ENCODE measurements at places on chromosomes 16 and 17.

GRCh38 chr16:9706217-9706836 lies 475.9 kb downstream of the GRIN2A start:
- no peak for DNase-seq

DNA sequence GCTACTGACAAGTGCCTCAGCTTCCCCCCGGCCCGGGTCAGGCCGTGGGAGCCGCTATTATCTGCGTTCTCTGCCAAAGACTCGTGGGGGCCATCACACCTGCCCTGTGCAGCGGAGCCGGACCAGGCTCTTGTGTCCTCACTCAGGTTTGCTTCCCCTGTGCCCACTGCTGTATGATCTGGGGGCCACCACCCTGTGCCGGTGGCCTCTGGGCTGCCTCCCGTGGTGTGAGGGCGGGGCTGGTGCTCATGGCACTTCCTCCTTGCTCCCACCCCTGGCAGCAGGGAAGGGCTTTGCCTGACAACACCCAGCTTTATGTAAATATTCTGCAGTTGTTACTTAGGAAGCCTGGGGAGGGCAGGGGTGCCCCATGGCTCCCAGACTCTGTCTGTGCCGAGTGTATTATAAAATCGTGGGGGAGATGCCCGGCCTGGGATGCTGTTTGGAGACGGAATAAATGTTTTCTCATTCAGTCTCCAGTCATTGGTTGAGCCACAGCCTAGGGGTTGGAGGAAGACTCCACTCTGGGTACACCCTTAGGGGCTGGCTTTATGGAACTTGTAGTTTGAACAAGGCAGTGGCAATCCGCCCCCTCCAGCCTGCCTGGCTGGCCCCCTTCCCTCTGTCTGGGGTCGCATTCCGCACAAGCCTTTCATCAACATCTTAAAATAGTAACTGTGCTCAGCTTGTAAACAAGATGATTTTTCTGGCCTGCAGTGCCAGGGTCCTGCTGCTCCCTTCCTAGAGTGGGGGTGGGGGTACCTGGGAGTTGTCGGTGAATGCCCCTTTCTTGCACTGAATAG lies 4.1 kb downstream of the SYNGR2 start:
- no peak for DNase-seq

DNA sequence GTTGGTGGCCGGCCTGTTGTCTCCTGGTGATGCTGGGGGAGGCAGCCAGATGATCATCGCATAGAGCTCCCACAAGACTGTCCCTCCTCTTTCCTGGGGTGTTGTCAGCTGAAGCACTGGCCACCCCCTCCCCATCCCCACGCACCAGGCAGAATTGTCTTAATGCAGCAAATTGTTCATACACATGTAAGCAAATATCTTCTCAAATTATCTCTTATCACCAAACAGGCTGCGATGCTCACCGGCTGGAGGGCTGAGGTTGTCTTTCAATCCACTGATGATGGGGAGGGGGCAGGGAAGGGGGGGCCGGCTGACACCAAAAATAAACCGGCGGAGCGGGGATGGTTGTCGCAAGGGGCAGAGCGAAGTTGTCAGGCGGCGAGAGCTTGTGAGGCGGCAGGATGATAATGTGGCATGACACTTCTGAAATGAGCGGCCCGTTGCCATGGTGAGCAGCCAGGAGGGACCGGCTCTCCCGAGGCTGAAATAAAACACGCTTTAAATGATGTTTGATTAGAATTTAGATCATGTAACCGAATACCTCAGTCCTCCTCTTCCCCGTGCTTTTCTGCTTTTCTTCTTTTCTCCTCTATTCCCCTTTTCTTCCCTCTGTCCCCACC lies 59.8 kb downstream of the MRM1 start:
- no peak for DNase-seq

GRCh38 chr17:15290605-15291004 lies 25.5 kb upstream of the PMP22 start:
- DNase-seq, result no peak

DNA sequence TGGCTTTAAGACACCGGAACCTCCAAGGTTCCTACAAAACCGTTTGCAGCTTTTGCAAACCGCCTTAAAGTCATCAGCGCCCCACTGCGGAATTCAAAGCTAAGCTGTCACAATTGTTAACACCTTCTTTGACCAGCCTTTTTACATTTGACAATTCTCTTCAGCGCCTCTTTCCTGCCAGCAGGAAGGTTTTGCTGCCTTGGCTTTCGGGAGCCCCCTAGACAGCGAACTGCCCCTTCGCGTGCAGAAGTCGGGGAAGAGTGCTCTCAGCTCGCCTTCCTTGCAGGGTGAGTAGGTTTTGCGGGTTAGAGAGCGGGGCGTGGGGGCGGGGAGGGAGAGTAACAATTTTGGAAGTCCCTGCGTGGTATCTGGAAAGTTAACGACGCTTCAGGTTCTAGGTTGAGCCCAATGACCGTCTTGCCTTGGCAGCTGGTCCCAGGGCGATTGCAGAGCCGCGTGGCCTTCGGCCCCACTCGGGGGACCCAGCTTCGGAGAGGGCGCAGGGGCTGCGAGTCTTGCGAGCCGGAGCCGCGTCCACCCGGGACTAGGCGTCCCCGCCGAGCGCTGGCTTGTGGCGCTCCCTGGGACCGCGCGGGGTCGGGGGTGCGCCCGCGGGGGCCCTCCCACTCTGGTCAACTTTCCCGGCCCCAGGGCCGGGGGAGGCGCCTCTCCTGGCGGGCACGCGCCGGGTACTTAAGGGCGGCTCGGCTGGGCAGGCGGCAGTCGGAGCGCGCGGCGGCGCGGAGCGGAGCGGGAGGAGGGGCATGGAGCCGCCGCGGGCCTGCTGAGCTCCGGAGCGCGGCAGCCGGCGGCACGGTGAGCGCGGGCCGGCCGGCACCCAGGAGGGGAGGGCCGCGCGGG lies at the start of gene HAS3:
Gene HAS3 (plus strand): TSS at position 153 of the 861 bp plus-strand sequence. CDS start 3,743 bp downstream, outside the sequence.
- DNase-seq, result peak; percentile 78

DNA sequence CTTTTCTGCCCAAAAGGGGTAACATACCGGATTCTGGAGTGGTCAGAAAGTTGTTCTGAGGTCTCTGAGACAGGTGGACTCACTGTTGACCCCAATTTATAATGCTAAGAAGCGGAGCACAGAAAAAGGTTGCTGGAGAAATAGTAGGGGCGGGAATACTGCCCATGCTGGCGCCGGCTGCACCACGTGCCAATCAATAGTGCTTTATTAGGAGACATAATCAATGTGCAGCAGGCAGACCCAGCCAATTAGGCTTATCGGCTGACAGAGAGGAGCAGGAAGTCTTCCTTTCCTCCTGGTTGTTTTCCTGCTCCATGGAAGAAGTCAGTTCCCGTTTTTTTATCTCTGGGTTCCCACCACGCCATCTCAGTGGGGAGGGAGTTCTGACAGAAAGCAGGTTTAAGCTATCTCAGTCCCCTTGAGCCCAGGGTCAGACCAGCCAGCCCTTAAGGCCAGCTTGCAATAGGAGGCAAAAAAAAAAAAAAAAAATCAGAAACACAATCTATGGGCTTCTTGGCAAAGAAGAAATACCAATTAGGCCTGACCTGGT lies 68.2 kb upstream of the IRX6 start:
- DNase-seq, result no peak

DNA sequence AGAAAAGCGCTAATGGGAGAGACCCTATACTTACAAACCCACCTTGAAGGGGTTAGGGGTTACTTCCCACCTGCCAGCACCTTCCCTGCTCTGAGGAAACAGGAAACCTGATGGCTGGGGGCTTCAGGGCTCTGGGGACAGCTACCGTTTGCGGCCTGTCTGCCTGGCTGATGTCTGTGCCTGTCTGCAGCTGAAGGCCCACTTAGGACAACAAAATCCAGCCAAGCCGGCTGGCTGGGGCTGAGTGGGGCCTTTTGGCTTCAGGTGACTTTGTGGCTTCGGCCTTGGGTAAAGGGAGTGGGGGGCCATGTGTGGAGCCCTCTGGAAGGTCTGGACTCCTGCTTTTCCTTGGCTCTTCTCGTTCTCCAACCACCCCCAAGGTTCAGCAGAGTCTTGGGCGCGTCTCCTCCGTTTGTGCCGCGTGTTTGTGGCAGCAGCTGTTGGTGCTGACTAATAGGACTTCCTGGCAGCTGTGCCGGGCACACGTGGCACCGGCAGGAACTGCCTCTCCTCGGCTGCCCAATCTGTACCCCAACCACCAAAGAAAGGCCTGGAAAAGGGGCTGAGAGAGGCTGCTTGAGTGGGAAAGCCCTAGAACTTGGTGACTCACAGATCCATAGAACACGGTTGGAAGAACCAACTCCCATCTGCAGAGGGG lies 186.7 kb downstream of the MSI2 start:
- no peak for DNase-seq

DNA sequence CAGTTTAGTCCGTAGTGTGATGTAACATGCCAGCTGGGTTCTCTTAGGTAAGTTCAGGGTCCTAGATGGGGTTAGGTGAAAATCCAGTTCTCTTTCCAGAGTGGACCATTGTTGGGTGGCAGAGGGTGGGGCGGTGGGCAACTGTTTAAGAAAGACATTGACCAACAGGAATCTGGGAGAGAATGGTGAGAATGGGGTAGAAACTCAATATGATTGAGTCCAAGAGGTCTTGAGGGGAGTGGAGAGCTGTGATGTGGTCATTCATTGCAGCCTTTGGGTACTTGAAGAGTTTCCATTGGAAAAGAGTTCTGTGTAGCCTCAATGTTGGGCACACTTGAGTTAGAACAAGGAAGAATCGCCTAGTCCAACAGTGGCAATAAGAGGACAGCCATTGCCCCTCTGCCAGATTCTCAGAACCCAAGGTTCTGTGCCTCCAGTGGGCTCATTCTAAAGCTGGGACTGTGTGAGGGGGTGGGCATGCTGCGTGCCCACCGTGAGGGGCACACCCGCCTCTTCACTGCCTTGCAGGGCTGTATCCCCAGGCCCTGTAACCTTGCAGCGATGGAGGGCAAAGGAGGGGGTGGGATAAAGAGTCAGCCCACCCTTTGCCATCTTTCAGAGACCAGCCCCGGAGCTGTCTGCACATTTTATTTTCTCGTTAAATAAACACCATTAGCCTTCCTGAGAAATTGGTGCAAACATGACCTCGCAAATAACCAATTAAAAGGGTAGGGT lies 208.1 kb downstream of the CCDC182 start:
- DNase-seq, result no peak
